A549 treated with GW870086 at 1 μM for 4 hours (cell line): ENCODE measurements at places on chromosomes 1 and 21. TPM values are rescaled to one million over a fixed set of nuclear protein-coding genes. Genes with fewer than 3 reads are reported as not detected.

Gene OVAAL
- 0.08 to 0.13 TPM (median 0.09 TPM) in 3 of 5 replicates, not detected in the others for total RNA-seq

Gene GON4L
- total RNA-seq, result 13.1 to 16.6 TPM (median 14.8 TPM) in 5 replicates

Gene FAM78B
- total RNA-seq, result 0.21 to 0.52 TPM (median 0.35 TPM) in 5 replicates

Gene CATSPERE
- 0.05 to 0.15 TPM (median 0.12 TPM) in 3 of 5 replicates, not detected in the others for total RNA-seq

Gene ATP1A4
- not detected in 5 replicates for total RNA-seq

Gene NTRK1
- 0.03 to 0.18 TPM (median 0.16 TPM) in 4 of 5 replicates, not detected in the other for total RNA-seq

Gene CDC42BPA
- 7.7 to 11.4 TPM (median 10.3 TPM) in 5 replicates for total RNA-seq

Gene COL16A1
- total RNA-seq, result 4.9 to 5.9 TPM (median 5.2 TPM) in 5 replicates

Gene PSRC1
- 17.8 to 25.7 TPM (median 23.8 TPM) in 5 replicates for total RNA-seq

Gene TFF2
- not detected in 5 replicates for total RNA-seq

Gene EPRS1
- total RNA-seq, result 71.1 to 91.0 TPM (median 75.4 TPM) in 5 replicates

Gene RAB4A
- 48.4 to 58.5 TPM (median 54.8 TPM) in 5 replicates for total RNA-seq

Gene AXDND1
- 0.16 to 0.51 TPM (median 0.33 TPM) in 4 of 5 replicates, not detected in the other for total RNA-seq

Gene USP1
- 16.4 to 23.9 TPM (median 21.5 TPM) in 5 replicates for total RNA-seq

Gene C8A
- total RNA-seq, result not detected in 5 replicates

Gene TACSTD2
- not detected in 5 replicates for total RNA-seq
